ENCODE measurements at places on chromosomes 3 and 15.

GRCh38 chr3:141556034-141556433 lies 69.2 kb downstream of the RASA2 start:
- no peak for DNase-seq

GRCh38 chr3:39178553-39178952 lies 13.8 kb downstream of the XIRP1 start:
- no peak for DNase-seq

- no peak for DNase-seq
These were observed 210.2 kb downstream of the TJP1 start for GRCh38 chr15:29612096-29612495.

GRCh38 chr3:169661361-169662131 lies 2.0 kb downstream of the MECOM start:
- DNase-seq: no peak

DNA sequence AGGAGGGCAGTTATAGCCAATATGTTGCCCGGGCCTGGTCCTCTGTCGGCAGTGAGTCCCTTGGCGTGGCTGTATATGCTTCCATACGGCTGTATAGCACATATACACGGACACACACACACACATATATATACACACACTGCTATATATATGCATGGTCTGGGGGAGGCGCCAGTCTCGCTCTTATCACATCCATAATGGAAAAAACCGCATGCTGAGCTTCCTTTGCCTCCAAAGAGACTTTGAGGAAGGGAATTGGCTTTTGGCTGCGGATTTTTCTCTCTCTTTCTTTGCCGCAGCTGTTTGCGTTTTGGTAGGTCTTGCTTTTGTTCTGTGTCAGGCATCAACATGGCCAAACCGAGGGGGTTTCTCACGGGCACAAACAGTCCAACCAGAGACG lies 11.3 kb upstream of the TMEM115 start:
- no peak for DNase-seq

GRCh38 chr3:177145954-177146353 lies 51.3 kb downstream of the TBL1XR1 start:
- DNase-seq: no peak

DNA sequence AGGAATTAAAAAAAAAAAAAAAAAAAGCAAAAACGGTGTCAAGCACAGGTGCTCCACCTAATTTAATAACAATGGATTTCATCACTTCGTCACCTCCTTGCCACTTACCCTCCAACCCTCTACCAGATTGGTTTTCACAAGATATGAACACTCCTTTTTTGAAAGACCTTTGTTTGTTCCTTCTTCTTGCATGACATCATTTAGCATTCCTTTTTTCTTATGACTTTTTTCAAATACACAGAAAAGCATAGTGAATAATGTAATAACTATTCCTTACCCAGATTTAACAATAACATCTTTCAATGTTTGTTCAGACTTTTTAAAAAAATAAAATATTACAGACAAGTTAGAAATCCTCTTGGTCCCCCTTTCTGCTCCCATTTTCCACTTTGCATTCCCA lies 16.3 kb downstream of the COL6A6 start:
- no peak for DNase-seq

GRCh38 chr3:179809639-179810038 lies 156.8 kb downstream of the USP13 start:
- no peak for DNase-seq

GRCh38 chr3:10116138-10116460 lies 624 bp downstream of the BRK1 start:
- no peak for DNase-seq

- no peak for DNase-seq
These were observed 8.4 kb downstream of the ITGB5 start for GRCh38 chr3:124878561-124879336.

- DNase-seq: no peak
These were observed 2.2 kb downstream of the SCAANT1 start for GRCh38 chr3:63910001-63910400.

GRCh38 chr3:99520513-99520912 lies 117.9 kb upstream of the COL8A1 start:
- no peak for DNase-seq

- no peak for DNase-seq
These were observed 81.4 kb upstream of the HES1 start for GRCh38 chr3:194054540-194054939.

GRCh38 chr3:72060447-72061034 lies 275.6 kb upstream of the PROK2 start:
- DNase-seq: no peak

GRCh38 chr3:9913601-9914000 lies 3.3 kb upstream of the IL17RC start:
- no peak for DNase-seq

- DNase-seq: no peak
These were observed 150.7 kb downstream of the FNDC3B start for GRCh38 chr3:172189987-172190603.

GRCh38 chr3:55264919-55265318 lies 222.2 kb downstream of the WNT5A start:
- no peak for DNase-seq

- no peak for DNase-seq
These were observed 84.4 kb downstream of the ANKRD28 start for GRCh38 chr3:15713364-15713763.

- DNase-seq: no peak
These were observed 74.9 kb upstream of the CHRNB4 start for GRCh38 chr15:78715930-78716329.

GRCh38 chr3:111984636-111985298 lies 5.9 kb downstream of the ABHD10 start:
- DNase-seq: no peak

DNA sequence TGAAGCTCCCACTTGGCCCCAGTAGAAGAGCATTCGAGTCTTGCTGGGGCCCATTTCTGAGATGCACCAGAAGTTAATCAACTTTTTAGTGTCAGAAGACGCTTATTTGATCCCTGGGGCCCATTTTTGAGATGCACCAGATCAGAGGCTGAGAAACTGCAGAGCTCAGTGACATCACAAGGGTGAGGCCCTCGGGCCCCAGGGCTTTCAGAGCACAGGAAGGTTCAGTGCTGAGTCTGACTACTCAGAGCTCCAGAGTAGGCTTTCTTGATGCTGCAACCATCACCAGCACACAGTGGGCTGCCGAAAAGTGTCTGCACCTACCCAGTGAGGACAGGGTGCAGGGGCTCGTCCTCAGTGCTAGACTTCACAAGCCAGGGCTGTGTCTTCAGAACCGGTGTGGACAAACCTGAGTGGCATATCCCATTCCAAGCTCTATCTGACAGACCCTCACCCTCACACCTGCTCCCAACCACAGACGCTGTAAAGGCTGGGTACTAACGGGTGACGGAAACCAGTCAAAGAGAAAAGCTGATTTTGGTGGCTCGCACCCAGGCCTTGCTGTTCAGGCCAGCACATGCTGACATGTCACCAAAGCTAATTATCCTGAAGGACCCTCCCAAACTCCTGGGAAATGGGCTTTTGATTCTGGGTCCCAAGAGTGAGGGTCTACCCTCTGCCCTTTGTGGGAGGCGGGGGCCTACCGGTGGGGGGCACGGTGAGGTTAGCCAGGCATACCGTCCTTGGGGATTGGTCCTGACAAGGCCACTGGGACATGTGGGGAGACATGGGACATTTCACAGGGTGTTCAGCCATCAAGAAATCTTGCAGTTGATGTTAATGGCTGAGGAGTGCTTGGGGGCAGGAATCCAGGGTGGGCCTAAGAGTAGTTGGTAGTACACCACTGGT lies 83.0 kb downstream of the PDCD6IP start:
- no peak for DNase-seq

GRCh38 chr3:46576879-46577278 lies 10.8 kb upstream of the LRRC2 start:
- no peak for DNase-seq

DNA sequence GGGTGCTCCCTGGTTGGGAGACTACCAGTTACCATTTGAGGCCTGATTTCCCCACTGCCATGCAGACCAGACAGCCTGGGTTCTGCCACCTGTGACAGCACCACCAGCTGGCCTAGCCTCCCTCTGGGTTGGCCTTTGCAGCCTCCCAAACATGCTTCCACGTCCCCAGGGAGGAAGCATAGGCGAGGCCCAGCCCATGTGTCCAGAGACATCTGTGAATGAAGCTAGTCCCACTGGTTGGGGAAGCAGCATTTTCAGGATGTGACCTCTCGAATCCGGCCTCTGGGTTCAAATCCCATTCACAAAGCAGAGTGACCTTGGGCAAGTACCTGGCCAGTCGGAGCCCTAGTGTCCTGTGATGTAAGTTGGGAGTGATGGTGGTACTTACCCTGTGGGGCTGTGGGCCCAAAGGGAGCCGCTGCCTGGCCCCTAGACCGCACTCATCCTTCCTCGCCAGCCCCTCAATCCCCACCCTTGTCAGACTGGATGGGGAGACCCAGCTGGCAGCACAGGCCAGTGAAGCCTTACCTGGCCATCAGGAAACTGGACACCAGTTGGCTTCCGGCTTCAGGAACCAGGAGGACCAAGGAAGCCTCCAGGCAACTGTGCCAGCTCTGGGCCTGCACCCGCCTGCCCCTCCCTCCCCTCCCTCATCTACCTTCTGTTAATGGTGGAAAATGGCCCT lies 6.0 kb downstream of the KLF15 start:
- DNase-seq: no peak

DNA sequence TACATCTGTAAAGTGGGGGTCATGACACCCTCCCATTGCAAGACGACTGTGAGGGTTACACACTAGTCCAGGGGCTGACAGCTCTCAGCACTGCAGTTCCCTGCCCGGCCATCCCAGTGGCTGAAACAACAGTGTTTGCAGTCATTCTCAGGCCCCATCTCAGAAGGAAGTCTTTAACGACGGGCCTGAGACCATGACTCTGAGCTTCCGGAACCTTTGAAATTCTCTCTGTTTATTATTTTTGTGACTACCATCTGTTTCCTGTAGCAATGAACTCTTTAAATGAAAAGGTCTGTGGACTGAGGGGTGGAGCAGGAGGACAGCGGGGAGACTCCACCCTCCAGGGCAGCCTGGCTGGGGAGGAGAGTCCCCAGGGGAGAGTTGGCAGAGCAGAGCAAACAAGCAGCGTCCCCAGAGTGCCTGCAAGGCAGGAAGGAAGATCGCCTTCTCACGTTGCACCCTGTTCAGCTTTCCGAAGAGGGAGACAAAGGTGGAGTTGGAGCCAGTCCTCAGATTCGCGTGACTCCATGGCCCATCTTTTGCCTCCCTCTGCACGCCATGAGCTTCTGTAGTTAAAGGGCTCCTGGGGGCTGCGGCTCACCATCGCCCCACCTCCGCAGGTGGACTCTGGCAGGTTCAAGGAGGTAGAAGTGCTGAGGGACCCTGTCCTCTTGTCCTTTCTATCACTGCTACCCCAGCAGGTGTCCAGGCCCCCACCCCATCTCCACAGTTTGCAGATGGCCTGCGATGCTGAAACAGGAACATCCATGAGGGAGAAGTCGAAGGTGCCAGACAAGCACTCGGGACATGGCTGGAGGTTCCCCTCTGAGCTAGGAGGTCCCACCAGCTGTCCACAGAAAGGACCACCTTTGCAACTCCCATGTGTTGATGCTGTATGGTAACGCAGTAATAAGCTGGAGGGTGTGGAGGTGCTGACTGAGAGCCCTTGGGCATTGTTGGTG lies 525.8 kb upstream of the PROK2 start:
- no peak for DNase-seq

DNA sequence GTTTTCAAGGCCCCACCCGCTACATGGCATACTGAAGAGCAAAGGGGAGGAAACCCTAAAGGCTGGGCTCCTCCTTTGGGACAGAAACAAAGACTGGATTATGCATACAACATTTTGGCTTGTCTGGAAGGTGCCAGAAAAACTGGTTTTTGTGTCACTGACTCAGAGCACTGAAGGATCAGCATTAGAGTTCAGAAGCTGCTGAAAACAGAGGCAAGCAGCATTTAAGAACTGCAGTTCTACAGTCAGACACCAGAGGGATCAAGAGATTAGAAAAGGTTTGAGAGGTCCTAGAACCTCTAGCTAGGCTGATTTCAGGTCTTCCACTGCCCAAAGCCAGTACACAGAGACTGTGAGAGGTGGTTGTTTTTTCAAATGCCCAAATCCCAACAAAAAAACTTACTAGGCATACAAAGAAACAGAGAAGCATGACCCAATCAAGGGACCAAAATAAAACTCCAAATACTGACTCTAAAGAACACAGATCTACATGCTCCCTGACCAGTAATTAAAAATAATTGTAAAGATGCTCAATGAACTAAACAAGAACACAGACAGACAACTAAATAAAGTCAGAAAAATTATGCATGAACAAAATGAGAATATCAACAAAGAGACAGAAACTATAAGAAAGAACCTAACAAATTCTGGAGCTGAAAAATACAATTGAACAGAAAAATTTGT lies 91.2 kb downstream of the SENP2 start:
- no peak for DNase-seq

DNA sequence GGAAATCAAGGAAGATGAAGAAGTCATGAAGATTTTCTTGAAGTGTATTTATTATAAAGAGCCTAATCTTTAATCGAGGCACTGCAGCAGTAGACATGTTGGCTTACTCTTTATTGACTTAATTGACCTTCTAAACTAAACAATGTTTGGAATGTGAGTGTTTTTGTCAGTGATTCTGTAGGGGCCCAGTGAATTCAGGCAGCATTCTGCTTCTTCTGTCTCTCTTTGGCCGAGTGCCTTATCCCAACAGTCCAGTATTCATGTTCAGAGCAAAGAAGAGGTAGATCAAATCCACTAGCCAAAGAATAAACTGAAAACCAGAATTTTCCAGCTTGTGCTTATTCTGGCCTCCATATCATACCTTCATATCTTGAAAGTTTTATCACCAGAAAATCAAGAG lies 55.7 kb downstream of the RLBP1 start:
- DNase-seq: no peak

DNA sequence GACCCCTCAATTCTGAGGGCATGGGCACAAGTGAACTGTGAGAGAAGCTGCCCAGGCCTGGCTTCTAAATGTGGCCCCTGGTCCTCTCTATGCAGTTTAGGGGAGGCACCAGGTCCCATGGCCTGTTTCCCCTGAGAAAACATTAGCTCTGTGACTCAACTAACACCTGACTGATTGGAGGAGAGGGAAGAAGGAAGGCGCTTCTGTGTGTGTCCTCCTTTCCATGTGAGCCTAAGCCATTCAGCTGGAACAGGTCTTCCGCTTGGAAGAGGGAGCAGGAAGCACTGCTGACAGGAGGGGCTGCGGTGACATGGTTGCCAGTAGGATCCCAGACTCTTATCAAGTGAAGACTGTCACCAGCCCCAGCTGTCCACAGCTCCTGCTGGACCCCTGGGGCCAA lies 79.5 kb downstream of the MYLK start:
- DNase-seq: no peak

DNA sequence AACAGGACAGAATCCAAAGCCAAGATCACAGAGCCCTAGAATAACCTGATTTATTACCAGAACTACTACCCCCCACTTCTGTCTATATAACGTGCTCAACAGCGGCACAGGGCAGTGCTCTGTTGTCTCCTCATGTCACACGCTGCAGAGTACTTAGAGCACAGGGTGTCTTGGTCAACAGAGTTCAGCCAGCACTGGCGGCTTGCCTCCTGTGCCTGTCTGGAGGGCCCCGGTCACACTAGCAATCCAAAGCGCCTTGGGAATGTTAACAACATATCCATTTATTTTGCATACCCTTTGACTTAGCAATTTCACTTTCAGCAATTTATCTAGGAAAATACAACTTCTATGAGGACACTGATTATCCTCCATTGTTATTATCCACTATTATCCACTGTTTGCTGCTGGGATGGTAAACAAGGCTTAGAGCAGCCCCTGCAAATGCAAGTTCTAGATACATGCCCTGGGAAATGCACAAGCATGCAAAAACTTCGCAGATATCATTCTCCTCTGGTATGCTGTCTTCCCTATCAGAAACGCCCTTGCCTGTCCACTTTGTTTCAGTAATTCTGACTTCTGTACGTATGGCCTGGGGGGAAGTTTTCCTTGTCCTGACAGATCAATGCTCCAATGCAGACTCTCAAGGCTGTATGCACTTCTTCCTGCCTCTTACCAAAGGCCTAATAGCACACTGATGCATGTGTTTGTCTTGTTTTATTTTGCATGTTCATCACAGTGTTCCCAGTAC lies 86.2 kb upstream of the OCA2 start:
- no peak for DNase-seq

Data from effector memory CD4-positive, alpha-beta T cell (primary cell).